Left hindlimb (tissue), 1 donor: ENCODE measurements at places on chromosomes 7 and 10.

DNA sequence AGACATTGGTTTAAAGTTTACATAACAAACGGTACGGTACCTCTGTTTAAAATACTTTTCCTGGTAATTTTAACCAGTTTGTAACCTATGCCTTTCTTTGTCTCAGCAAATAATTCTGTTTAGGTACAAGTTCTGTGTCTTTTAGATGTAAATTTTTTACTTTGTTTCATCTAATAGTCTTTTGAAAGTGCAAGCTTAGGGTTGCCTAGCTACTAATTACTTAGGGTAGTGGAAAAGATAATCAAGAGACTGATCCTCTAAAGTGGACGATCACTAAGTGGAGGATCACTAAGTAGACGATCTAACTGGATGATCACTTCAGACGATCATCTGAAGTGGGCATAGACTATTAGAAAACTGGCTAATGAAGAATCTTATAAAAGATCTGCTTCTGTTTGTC, 16.1 kb upstream of the FKBP9 start:
- no peak for DNase-seq

GRCh38 chr10:102046095-102046494, 9.9 kb downstream of the ARMH3 start:
- no peak for DNase-seq

GRCh38 chr7:102222445-102222844, 64.2 kb upstream of the SH2B2 start:
- no peak for DNase-seq

DNA sequence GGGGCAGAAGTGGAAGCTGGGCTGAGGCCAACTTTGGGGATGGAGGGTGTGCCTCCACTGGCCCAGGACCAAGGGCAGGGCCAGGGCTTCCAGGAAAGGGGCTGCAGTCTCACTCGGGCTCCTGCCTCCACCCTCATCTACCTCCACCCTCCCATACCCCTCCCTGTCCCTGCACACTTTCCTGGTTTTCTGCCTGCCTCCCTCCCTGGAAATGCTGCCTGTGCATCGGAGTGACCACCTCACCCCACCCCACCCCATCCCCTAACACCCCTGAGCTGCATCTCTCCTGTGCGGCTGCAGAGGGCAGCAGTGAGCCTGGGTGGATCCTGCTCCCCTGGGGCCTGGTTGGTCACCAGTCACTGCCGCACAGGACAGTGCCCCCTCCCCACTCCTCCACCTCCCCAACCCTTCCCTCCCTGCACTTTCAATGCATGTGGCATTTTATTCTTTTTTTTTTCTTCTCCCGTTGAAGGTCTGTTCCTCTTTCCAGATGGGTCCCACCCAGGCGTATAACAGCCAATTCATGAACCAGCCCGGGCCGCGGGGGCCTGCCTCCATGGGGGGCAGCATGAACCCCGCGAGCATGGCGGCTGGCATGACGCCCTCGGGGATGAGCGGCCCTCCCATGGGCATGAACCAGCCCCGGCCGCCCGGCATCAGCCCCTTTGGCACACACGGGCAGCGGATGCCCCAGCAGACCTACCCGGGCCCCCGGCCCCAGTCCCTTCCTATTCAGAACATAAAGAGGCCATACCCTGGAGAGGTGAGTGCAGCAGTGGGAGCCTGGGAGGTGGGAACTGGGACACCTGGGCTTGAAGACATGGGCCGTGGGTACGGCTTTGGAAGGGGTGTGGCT, 54.1 kb upstream of the PPIF start:
- no peak for DNase-seq

DNA sequence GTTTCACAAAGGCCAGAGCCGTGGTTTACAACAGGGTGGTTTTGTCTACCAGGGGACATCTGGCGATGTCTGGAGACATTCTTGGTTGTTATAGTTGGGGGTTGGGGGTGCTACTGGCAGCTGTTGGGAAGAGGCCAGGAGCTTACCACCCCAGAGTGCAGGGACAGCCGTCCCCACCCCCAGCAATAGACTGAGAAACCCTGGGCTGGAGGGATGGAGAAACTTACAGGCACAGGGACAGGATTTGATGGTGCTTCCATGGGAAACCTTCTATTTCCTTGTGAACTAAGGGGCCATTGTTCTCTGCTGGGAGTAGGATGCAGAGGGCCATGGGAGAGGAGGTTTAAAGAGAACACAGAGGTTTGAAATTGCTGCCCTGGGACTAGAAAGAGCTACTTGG, 10.9 kb downstream of the ADCK2 start:
- no peak for DNase-seq

GRCh38 chr7:47327698-47328391, 254.1 kb downstream of the TNS3 start:
- DNase-seq = peak; percentile 93
